HT1080 (cell line): ENCODE measurements at places on chromosomes 2 and 18.

- no peak for DNase-seq
Measured at GRCh38 chr2:235291461-235291860, 202.4 kb upstream of the AGAP1 start.

DNA sequence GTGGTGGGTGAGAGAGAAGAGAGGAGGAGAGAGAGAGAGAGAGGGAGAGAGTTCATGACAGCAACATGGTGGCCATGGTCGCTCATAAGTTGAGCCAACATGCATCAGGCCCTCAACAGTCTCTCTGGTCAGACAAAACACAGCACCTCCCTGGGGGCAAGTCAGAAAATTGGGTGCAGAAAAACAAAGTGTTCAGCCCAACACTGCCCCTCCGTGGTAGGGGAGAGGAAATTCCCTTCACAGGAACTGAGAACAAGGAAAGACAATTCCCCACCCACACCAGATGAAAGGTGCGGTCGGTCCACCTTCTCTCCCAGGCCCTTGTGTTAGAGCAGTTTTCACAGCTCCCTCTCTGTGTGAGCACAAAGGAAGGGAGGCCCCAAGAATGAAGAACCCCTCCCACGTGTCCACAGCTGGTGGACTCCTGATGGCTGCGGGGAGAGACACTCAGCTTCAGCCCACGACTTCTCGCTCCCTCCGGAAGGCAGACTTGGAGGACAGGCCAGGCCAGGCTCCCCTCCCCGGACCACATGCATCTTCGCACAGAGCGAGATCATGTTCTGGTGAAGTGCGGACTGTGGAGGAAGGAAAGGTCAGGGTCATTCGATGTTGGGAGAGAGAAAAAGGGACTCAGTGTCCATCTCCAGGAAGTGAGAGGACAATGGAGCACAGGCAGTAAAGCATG, 181.7 kb downstream of the ANAPC1 start:
- peak; percentile 42 for DNase-seq

DNA sequence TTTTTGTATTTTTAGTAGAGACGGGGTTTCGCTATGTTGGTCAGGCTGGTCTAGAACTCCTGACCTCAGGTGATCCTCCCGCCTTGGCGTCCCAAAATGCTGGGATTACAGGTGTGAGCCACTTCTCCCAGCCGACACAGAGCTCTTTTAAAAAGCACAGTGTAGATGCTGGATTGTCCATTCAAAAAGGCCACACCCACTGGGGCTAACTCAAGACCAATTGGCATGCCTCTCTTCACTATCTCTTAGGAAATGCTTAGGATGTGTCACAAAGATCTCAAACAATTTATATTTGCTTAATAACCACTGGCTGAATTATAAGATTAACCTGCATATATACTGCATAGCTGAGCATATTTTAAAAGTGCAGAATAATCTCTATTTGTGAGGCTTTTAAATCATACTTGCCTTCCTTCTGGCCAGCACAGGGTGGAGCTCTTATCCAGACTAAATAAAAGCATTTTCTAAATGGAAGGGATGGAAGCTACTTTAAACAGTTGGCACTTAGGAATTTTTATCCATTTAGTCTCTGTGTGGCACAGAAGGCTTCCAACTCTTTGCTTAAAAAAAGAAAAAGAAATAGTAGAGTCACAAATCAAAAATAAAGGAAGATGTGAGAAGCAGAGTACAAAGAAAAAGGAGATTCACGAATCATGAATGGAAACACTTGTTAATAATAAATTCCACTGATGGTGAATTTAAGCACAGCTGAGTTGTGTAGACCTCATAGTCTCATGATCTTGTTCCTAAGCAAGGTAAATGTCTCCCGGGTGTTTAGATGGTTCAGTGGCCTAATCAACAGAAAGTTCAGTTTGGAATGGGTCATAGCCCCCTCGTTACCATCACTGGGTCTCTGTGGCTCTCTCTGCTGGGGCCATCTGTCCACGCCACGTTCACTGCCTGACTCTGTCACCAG, 22.4 kb downstream of the CRYGD start:
- peak; percentile 42 for DNase-seq

- no peak for DNase-seq
Measured at GRCh38 chr2:239315308-239315707, 85.5 kb downstream of the HDAC4 start.

DNA sequence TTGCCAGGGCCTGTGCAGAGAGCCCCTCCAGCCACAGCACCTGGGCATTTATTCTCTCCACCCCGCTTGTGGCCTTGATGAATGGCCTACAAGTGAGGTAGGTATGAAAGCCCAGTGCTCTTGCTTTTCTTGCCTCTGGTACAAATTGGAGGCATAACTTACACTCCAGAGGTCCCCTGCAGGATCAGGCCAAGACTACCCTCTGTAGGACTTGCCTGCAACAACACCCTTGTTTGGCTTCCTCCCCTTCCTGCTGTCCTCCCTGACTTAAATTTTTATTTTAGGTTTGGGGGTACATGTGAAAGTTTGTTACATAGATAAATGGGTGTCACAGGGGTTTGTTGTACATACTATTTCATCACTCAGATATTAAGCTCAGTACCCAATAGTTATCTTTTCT, 95.7 kb downstream of the CDC42EP3 start:
- DNase-seq = no peak
